Amniotic epithelial cell (primary cell): ENCODE measurements at places on chromosomes 11 and 22.

- peak; percentile 96 for DNase-seq
These were observed 34.1 kb downstream of the CHRDL2 start for GRCh38 chr11:74696939-74697675.

DNA sequence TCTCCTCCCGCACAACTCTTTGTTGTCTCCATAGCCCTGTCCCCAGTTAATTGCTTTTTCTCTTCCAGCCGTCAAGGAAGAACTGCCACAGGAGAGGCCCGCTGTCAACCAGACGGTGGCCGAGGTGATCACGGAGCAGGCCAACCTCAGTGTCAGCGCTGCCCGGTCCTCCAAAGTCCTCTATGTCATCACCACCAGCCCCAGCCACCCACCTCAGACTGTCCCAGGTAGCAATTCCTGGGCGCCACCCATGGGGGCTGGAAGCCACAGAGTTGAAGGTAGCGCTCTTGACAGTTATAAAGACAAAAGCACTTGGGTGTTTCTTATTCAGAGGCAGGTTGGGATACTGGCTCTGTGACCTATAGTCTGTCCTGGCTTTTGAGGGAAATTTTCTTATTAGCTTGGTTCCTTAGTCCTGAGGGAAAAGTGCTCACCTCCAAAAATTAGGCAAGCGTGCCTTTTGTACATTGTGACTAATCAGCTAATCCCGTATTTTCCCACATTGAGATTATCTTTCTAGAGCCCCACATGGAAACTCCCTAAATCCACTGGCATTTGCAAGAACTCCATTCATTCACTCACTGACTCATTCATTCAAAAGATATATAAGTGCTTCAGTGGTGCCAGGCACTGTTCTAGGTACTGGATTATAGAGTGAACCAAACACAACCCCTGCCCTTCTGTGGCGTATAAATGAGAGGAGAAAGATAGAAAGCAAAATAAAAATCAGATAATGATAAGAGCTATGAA is 65.9 kb downstream of the KREMEN1 start:
- peak; percentile 71 for DNase-seq

- DNase-seq, result no peak
These were observed 1.0 kb downstream of the PIM3 start for GRCh38 chr22:49961601-49962011.

GRCh38 chr11:73259406-73260126 is 12.6 kb upstream of the P2RY6 start:
- no peak for DNase-seq

- DNase-seq, result no peak
These were observed 728 bp downstream of the TBC1D22A start for GRCh38 chr22:46763051-46763705.

DNA sequence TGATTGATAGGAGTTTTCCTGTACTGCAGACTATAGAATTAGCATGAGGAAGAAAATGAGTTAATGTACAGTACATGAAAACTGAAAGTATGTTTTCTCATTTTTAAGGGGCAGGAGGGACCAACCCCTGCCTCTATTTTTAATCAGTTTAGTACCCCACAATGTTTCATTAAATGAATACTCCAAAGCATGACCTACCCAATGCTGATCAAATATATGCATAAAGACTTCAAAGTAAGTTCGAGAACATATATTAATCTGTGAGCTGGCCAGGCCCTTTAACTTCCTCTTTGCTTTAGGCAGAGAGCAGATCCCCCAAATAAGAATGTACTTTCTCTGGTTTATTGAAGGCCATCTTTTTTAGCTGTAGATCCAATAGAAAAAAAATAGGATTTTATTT is 161.0 kb downstream of the FCHSD2 start:
- no peak for DNase-seq

DNA sequence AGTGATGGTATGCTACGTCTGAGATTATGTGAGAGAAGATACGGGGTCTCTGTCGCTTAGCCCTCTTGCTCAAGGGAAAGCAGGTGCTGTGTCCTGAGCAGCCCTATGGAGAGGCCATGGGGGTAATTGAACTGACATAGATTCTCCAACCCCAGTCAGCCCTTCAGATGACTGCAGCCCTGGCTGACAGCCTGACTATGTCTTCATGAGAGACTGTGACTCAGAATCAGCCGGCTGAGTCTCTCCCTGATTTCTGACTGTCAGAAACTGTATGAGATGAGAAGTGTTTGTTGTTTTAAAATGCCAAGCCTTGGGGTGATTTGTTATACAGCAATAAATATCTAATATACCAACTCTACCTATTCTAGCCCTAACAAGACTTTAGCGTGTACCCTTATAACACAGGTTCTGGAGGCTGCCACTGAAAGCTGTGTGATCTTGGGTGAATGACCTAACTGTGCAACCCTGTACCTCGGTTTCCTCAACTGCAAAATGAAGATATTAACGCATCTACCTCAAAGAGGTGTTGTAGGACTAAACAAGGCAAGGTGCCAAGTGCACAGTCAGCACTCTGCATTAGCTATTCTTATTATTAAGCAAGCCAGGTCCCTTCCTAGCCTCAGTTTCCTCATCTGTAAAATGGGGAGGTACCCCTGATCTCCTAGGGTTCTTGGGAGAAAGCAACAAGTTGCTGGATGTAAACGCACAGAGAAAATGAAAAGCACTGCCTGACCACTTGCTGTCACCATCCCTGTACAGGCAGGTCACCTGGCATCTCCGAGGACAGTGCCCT is 24.9 kb downstream of the SLC43A1 start:
- DNase-seq, result peak; percentile 36

DNA sequence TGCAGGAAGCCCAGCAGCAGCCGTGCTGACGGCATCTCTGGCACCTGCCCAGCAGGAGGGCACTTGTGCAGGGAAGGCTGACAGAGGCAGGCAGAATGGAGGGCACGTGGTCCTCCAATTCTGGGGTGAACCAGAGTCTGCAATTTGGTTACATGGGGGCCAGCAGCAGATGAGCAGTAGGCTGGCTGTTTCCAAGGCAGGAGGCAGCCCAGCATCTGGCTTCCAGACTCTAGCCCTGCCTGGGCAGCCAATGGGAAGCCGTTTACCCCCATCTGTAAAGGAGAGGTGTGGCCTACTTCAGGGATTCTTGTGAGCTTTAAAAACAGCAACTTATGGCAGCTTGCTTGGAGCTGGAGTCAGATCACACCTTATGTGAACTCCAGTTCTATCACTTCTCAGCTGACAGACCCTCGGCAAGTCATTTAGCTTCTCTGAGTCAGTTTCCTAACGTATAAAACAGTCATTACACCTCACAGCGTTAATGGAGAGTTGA is 27.9 kb upstream of the RASL10A start:
- peak; percentile 31 for DNase-seq

DNA sequence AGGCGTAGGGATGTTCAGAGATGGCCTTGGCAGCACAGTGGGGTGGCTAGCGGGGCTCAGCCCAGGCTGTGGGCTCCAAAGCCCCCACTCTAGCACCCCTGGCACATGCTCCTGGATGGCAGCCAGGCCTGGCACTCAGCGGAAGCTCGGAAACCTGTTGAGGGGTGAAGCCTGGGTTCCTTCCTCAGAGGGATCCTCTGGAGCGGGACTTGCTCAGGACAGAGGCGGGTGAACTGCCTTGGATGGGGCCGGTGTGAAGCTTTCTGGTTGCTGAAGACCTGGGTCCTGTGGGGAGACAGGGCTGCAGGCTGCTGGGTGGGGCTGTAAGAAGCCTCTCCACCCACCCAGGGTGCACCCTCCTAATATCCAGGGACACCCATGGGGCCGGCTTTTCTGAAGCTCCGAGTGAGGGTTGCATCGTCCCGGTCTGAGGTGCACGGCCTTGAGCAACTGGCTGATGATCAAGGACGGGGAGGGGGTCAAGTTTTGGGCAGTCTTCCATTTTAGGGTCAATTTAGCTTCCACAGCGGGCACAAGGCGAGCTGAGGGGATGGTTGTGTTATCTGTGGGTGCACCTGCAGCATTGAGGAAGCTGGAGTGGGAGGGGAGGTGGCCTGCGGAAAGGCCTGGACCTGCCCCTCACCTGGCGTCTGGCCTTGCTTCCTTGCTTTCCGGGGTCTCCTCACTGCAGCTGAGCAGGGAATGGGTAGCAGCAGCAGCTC is 5.2 kb downstream of the MRGPRE start:
- DNase-seq, result no peak

- no peak for DNase-seq
These were observed 536.9 kb downstream of the TBC1D22A start for GRCh38 chr22:47299211-47299862.

DNA sequence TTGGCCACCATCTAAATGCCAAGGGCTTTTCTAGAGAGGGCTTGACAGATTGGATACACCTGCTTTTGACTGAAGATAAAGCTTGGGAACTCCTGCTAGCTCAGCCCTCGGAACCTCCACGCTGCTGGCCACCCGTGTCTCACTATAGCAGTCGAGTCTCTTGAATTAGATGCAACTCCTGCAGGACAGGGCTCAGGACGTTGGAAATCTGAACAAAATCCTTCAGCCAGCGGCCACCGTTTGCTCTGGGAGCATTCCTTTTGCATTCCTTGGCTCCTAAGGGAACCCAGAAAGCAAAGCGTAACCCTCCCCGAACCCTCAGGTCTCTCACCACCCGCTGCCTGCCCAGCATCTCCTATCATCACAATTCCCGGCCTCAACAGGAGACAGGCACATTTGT is 77.8 kb downstream of the GRIK4 start:
- DNase-seq, result no peak

- DNase-seq, result no peak
These were observed 177.3 kb upstream of the NCAM1 start for GRCh38 chr11:112783945-112784322.

DNA sequence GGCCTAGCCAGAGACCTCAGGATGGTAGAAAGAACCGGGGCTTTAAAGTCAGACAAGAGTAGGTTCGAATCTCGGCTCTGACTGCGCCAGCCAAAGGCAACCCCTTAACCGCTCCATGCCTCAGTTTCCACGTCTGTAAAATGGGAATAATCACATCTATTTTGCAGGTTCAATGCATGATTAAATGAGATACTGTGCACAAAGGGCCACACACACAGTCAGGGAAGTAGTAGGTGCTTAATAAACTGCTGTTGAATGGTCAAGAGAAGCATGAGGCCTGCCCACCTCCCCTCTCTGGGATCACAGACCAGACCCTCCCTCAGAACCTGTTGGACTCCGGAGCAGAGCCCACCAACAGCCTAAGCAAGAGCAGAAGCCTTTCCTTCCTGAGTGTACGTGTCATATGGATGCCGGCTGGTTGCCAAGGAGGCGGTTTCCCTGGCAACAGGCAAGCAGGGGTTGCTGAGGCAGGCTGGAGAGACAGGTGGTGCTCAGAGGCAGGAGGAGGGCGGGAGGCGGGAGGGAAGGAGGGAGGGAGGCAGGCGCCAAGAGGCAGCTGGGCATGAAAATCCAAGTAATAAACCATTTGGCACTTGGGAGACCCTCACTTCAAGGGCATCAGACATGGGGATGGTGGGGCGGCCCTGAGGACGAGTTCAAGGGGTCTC is 43.9 kb downstream of the NFAM1 start:
- peak; percentile 13 for DNase-seq

- peak; percentile 11 for DNase-seq
These were observed 37.0 kb downstream of the BCL2L13 start for GRCh38 chr22:17675584-17675983.

- DNase-seq, result no peak
These were observed 32.7 kb downstream of the GAB4 start for GRCh38 chr22:16975155-16975885.

- DNase-seq, result no peak
These were observed 15.0 kb upstream of the EHD1 start for GRCh38 chr11:64893194-64894069.

GRCh38 chr11:18696638-18697225 is 1.8 kb upstream of the TMEM86A start:
- peak; percentile 55 for DNase-seq

DNA sequence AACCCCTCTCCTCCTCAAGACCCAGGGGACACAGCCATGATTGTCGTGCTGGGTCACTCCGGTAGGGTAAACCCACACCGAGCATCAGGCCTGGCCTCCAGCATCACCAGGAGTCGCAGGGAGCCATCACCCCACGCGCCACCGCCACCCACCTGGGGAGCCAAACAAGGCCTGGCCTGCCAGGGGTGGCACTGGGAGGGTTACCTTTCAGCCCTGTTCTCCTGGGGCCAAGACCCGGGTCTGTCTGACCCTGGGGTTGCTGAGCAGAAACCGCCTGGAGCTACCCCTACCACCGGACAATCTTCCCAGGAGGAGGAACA is 39.3 kb upstream of the NNMT start:
- DNase-seq, result no peak

- DNase-seq, result peak; percentile 97
These were observed 121.2 kb downstream of the PDE3B start for GRCh38 chr11:14764579-14765527.
